ENCODE measurements at places on chromosomes 12 and 14.

- H3K4me1 ChIP-seq = no peaks in the 10 kb centered on the region
- H3K4me3 ChIP-seq = no peak overlapping the region
- no peaks in the 10 kb centered on the region for H3K36me3 ChIP-seq
- H3K27me3 ChIP-seq = no peaks in the 10 kb centered on the region
- H3K27ac ChIP-seq = no peak overlapping the region
These were observed 285.2 kb downstream of the NAV3 start for GRCh38 chr12:78115889-78116288.

DNA sequence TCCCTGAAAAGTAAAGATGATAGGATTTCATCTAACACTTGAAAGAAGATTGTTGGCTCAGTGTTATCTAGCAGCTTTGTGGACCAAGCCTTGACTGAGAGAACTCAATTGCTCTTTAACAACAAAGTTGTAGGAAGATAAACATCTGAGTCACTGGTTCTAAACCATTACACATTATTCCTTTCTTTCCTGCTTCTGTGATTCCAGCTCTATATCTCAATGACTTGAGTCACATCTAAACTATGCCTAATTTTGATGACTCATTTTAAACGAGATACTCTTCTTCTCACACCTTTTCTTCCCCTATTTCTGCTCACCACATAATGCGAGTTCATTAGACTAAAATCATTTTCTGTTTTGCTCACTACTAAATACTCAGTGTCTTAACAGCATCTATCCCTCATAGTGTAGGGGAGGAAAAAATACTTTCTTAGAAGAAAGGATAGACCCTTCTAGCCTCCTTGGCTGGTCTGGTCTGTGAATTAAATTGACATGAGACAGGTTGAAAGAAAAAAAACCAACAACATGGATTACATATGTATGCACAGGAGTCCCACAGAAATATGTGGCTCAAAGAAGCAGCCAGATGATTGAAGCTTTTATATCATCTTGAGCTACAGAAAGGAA is 201.4 kb downstream of the C12orf50 start:
- H3K4me1 ChIP-seq = no peaks in the 10 kb centered on the region
- H3K4me3 ChIP-seq = no peak overlapping the region
- H3K27me3 ChIP-seq = no peaks in the 10 kb centered on the region
- H3K36me3 ChIP-seq = no peaks in the 10 kb centered on the region
- no peak for DNase-seq

GRCh38 chr12:1515428-1515827 is 79.0 kb downstream of the FBXL14 start:
- no peak overlapping the region for H3K4me3 ChIP-seq
- no peak overlapping the region for H3K27ac ChIP-seq
- no peaks in the 10 kb centered on the region for H3K4me1 ChIP-seq
- DNase-seq = no peak

DNA sequence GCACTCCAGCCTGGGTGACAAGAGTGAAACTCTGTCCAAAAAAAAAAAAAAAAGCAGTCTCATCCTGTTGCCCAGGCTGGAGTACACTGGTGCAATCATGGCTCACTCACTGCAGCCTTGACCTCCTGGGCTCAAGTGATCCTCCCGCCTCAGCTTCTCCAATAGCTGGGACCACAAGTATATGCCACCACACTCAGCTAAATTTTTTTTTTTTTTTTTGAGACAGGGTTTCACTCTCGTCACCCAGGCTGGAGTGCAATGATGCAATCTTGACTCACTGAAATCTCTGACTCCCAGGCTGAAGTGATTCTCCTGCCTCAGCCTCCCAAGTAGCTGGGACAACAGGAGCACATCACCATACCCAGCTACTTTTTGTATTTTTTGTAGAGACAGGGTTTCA is 5.2 kb upstream of the CNPY2 start:
- no peak overlapping the region for H3K27ac ChIP-seq
- DNase-seq = no peak
- H3K27me3 ChIP-seq = no peaks in the 10 kb centered on the region

GRCh38 chr14:55005071-55005470 is 21.8 kb downstream of the WDHD1 start:
- H3K27me3 ChIP-seq = no peaks in the 10 kb centered on the region
- no peak overlapping the region for H3K4me3 ChIP-seq
- no peaks in the 10 kb centered on the region for H3K36me3 ChIP-seq
- no peak overlapping the region for H3K27ac ChIP-seq
- no peak for DNase-seq

DNA sequence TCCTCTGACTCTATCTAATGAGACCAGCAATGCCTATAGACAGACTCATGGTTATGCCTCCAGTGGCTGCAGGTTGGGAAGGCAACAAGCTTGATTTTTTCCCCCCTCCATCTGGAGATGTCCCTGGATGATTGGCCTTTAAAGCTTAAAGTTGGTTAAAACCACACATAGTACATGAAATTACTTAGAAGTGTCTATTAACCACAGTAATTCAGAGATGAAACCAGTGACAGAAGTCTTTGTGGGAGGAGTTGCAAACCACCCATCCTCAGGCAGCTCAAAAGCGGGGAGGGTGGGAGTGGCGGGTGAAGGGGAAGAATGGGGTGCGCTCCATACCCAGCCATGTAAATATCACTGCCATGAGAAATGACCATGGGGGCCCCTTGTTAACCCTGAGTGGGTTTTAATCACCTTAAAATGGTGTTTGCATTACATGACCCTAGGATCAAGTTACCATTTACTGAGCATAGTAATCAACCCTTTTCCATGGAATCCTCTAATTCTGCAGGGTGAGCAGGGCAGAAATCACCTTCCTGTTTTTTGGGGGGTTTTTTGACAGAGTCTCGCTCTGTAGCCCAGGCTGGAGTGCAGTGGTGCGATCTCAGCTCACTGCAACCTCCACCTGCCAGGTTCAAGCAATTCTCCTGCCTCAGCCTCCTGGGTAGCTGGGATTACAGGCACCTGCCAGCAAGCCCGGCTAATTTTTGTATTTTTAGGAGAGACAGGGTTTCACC is 133.5 kb downstream of the FOXN3 start:
- no peak overlapping the region for H3K27ac ChIP-seq
- H3K4me3 ChIP-seq = no peak overlapping the region
- H3K4me1 ChIP-seq = peaks cover 7% of the 10 kb centered on the region
- peaks cover 8% of the 10 kb centered on the region for H3K36me3 ChIP-seq

GRCh38 chr12:1306817-1307216 is 287.6 kb downstream of the FBXL14 start:
- no peak overlapping the region for H3K4me3 ChIP-seq
- no peak overlapping the region for H3K27ac ChIP-seq
- no peak for DNase-seq
- H3K27me3 ChIP-seq = no peaks in the 10 kb centered on the region
- no peaks in the 10 kb centered on the region for H3K36me3 ChIP-seq
- H3K4me1 ChIP-seq = peaks cover 40% of the 10 kb centered on the region

GRCh38 chr14:89293314-89293916 is 123.6 kb downstream of the FOXN3 start:
- no peak for DNase-seq
- H3K36me3 ChIP-seq = peaks cover 4% of the 10 kb centered on the region
- H3K27ac ChIP-seq = peak overlapping the region; percentile 28

GRCh38 chr14:99426265-99426664 is 54.4 kb downstream of the SETD3 start:
- H3K4me3 ChIP-seq = no peak overlapping the region
- no peak for DNase-seq
- no peaks in the 10 kb centered on the region for H3K27me3 ChIP-seq
- peaks cover 17% of the 10 kb centered on the region for H3K36me3 ChIP-seq
- no peak overlapping the region for H3K27ac ChIP-seq
- peaks cover 20% of the 10 kb centered on the region for H3K4me1 ChIP-seq

DNA sequence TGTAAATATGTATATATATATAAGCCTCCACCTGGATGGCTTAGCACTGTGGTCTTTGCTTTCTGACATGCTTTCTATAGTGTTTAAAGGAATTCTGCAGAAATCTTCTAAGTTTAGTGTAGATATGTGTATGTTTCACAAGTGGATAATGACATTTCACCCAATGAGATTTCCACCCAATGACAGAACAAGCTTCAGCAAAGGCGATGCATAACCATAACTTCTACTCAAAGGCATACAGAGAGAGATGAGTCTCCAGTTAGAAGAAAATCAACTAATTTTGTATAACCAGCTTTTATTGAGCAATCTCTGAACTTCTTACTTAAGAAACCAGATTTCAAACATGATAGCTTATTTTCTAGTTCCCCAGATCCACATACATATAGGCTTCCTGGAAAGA is 134.0 kb downstream of the DYRK2 start:
- H3K36me3 ChIP-seq = no peaks in the 10 kb centered on the region
- H3K27me3 ChIP-seq = no peaks in the 10 kb centered on the region
- no peak overlapping the region for H3K27ac ChIP-seq
- DNase-seq = no peak
- H3K4me3 ChIP-seq = no peak overlapping the region

GRCh38 chr12:109479761-109480160 is 2.3 kb downstream of the UBE3B start:
- no peak overlapping the region for H3K4me3 ChIP-seq
- no peak for DNase-seq
- H3K27me3 ChIP-seq = no peaks in the 10 kb centered on the region
- no peak overlapping the region for H3K27ac ChIP-seq

- no peak overlapping the region for H3K4me3 ChIP-seq
- H3K27me3 ChIP-seq = no peaks in the 10 kb centered on the region
- H3K36me3 ChIP-seq = no peaks in the 10 kb centered on the region
- H3K27ac ChIP-seq = no peak overlapping the region
- DNase-seq = peak; percentile 80
These were observed 32.4 kb downstream of the LMO3 start for GRCh38 chr12:16573398-16574077.

GRCh38 chr12:91367234-91367849 is 184.7 kb upstream of the DCN start:
- H3K36me3 ChIP-seq = no peaks in the 10 kb centered on the region
- H3K4me3 ChIP-seq = no peak overlapping the region
- H3K27me3 ChIP-seq = no peaks in the 10 kb centered on the region
- no peak for DNase-seq
- H3K4me1 ChIP-seq = no peaks in the 10 kb centered on the region

- no peak overlapping the region for H3K4me3 ChIP-seq
- H3K4me1 ChIP-seq = no peaks in the 10 kb centered on the region
- H3K27ac ChIP-seq = no peak overlapping the region
- peaks cover 32% of the 10 kb centered on the region for H3K36me3 ChIP-seq
- no peaks in the 10 kb centered on the region for H3K27me3 ChIP-seq
These were observed 18.0 kb downstream of the PUS7L start for GRCh38 chr12:43740511-43741100.

GRCh38 chr12:63151623-63152320 is 771 bp upstream of the AVPR1A start:
- no peak overlapping the region for H3K27ac ChIP-seq
- no peak for DNase-seq
- peaks cover 22% of the 10 kb centered on the region for H3K27me3 ChIP-seq
- H3K4me1 ChIP-seq = peaks cover 28% of the 10 kb centered on the region
- no peaks in the 10 kb centered on the region for H3K36me3 ChIP-seq

DNA sequence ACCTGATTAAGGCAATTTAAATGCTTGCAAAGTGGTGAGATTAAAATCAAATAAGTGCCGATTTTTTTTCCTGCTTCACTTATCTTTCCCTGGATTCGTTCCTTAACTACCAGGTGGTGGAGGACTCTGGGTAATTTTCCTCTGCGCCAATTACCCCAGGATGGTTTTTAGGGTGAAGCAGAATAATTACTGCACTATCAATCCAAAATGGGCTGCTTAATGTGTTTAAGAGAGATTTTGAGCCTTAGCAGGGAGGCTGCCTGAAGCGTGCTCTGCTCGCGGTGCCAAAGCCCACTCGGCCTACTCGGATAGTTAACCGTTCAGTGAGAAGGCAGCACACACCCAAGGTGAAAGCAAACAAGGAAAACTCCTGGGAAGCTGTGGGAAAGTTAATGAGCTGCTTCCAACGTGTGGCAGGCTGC is 274.9 kb upstream of the LMO3 start:
- no peak overlapping the region for H3K4me3 ChIP-seq
- no peaks in the 10 kb centered on the region for H3K36me3 ChIP-seq
- no peak for DNase-seq
- no peaks in the 10 kb centered on the region for H3K4me1 ChIP-seq
- no peaks in the 10 kb centered on the region for H3K27me3 ChIP-seq

DNA sequence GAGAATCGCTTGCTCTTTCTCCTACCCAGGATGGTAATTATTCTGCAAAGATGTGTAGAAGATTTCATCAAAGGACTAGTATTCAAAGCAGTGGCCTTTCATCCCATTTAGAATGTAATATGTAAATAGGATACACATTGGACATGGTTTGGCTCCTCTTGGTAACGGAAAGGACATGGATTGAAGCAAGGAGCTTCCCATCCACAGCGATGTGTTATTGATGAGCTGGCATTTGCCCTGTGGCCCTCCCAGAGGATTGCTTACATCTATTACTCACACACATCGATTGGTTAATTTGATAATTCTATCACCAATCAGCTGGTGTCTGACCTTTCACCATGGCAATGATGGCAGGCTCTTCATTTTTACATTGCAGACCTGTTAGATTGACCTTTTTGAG is 458.4 kb downstream of the EGLN3 start:
- no peaks in the 10 kb centered on the region for H3K27me3 ChIP-seq
- H3K27ac ChIP-seq = no peak overlapping the region
- no peak for DNase-seq
- no peaks in the 10 kb centered on the region for H3K36me3 ChIP-seq

DNA sequence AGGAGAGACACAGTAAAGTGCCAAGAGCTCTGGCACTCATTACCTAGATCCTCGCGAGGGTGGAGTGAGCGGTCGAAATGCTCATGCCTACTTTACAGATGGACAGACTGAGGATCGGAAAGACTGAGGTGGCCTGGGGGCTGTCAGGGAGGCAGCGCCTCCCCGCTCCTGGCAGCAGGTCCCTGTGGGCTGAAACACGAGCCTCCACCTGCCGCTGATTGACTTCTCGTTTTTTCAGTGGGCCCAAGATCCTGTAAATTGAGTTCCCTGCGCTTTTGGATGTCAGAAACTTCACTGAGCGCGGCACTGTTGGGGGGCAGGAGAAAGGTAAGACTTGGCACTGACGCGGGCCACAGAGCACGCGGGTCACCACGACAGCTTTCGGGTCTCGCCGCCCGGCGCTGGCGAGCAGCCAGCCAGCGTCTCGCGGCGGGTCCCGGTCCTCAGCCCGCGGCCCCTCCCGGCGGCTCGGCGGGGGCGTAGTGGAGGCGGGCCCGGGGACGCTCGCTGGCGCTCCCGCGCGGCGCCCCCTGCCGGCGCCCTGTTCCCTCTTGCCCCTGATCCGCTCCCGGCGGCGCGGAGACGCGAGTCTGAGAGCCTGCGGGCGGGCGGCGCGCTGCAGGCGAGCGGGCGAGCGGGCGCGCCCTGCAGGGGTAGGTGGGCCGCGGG is 552 bp upstream of the SCN8A start:
- H3K4me3 ChIP-seq = peak overlapping the region; percentile 26
- no peak overlapping the region for H3K27ac ChIP-seq
- H3K27me3 ChIP-seq = peaks cover 5% of the 10 kb centered on the region
- DNase-seq = no peak
- peaks cover 12% of the 10 kb centered on the region for H3K4me1 ChIP-seq
